Renal cortical epithelial cell (primary cell): ENCODE measurements at places on chromosomes 11 and 22. TPM values are rescaled to one million over a fixed set of nuclear protein-coding genes. Genes with fewer than 3 reads are reported as not detected.

The EMID1 gene
- total RNA-seq: 0.35 TPM in 1 of 2 replicates, not detected in the other

The OR56A1 gene
- not detected in 2 replicates for total RNA-seq

DNA sequence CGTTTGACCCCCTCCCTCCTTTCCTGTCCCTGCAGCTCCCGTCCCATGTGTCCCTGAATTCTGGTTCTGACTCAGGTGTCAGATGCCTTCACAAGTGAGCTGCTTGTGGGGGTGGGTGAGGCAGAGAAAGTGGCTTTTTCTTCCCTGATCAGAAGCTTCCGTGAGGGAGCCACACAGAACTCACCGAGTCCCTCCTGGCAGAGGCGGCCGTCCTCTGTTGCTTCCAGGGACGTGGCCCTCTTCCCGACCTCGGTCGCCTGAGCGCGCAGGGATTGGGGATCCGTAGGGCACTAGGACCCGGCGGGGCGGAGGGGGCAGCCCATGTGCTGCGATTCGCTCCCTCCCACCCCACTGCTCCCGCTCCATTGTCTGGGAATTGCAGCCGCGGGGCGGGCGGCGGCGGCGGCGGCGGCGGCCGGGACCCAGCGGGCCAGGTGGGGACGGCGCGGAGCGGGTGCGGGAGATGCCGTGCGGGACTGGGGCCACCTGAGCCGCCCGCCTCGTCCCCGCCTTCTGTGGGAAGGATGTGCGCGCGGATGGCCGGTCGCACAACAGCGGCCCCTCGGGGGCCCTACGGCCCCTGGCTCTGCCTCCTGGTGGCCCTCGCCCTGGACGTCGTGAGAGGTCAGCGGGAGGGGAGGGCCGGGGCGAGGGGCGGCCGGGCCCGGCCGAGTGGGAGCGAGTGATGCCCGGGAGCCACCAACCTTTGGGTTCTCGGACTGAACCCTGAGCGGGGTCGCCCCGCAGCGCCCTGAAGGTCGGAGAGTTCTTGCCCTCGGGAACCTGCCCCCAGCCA lies at the start of gene TMEM132A:
Gene TMEM132A (plus strand): TSS at position 351 of the 796 bp plus-strand sequence. CDS start 174 bp downstream, at position 525.
- DNase-seq: peak; percentile 33

DNA sequence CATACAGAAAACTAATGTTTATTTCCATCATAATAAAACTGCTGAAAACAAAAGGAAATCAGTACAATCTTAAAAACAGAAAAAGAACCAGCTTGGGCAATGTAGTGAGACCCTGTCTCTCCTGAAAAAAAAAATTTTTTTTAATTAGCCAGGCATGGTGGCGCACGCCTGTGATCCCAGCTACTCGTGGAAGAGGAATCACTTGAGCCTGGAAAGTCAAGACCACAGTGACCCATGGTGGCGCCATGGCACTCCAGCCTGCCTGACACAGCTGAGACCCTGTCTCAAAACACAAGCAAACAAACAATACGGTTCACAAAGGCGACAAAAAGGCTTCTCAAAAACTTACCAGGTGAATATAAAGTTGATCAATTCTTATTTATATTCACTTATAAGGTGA lies 289.7 kb downstream of the BRD1 start:
- DNase-seq: no peak

The KRTAP5-11 gene
- total RNA-seq: not detected in 2 replicates
